ENCODE measurements at places on chromosomes 2 and 18.

DNA sequence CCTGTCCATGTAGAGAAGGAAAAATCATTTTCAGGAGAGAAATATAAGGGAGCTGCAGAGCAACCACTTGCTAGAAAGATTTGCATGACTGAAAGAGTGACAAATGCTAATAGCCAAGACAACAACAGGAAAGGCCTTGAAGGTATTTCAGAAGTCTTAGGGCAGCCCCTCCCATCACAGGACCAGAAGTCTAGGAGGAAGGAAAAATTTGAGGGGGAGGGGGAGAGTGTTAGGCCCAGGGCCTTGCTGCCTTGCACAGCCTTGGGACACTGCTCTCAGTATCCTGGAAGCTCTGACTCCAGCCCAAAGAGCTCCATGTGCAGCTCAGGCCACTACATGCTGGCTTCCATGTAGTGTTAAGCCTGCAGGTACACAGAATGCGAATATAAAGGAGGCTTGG is 266.9 kb downstream of the GLI2 start:
- DNase-seq: no peak

GRCh38 chr18:14776801-14777200 is 28.8 kb downstream of the ANKRD30B start:
- DNase-seq: no peak

- DNase-seq: no peak
Observed at GRCh38 chr2:184597571-184597991, 748 bp upstream of the ZNF804A start.

- no peak for DNase-seq
Observed at GRCh38 chr2:16624436-16624780, 41.2 kb downstream of the CYRIA start.

DNA sequence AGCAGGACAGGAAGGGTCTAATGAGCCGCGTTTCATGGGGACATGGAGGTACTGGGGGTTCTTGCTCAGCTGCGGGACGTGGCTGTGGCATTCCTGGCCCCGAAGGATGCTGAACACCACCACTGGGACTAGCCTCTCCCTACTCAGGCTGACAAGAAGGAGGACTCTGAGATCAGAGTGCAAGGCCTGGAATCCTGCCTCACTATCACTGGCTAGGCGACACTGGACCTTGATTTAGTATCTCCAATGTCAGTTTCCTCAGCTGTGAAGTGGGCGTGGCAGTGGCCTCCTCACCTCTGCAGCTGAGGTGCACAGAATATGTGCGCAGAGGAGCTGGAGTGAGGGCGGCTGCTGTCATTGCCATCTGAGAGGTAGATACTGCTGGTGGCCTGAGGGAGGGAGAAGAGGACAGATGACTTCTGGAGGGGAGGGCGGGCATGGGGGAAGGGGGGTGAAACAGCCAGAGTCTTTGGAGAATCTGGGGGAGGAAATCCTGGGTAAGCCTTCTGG is 157.8 kb upstream of the CAPN13 start:
- no peak for DNase-seq

DNA sequence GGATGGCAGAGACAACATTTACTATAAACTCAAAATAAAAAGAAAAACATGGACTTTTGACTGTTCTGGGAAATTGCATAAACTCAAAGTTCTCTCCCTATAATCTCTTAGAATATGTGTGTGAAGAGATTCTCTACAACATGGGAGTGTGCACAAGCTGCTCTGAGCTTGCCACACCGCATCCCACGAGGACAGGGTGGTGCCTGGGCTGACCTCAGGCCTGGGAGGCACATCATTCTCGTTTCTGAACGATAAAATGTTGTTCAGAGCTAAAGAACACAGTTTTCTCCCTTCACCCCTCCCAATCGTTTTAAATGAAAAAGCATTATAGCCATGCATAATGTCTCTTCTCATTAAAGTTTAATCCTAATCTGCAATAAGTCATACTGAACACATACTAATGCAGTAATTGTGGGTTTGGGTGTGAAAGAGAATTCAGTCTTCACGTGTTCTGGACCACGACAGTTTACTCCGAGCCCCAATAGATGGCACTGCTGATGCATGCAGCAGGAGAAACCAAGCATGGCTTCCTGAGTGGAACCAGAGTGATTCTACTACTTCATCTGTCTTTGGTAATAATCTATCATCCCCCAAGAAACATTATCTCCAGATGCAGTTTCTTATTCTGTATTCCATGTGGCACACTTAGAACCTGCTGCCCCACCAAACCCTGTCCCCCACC is 46.9 kb upstream of the LAMA1 start:
- DNase-seq: no peak

DNA sequence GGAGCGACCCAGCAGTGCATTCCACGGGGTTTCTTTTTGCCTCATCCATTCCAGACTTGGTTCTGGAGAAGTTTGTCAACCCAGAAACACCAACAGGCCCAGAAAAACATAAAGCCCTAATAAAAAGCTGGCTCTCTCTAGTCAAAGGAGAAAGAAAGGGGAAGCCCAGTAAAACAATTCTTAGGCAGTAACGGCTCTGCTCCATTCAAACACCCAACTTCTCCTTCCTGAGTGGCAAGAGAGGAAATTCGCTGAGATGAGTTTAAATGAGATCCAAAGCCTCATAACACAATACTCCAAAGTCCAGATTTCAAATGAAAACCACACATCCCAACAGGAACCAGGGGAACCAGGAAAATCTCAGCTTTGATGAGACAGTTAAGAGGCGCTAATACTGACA is 179.9 kb downstream of the RPIA start:
- no peak for DNase-seq

DNA sequence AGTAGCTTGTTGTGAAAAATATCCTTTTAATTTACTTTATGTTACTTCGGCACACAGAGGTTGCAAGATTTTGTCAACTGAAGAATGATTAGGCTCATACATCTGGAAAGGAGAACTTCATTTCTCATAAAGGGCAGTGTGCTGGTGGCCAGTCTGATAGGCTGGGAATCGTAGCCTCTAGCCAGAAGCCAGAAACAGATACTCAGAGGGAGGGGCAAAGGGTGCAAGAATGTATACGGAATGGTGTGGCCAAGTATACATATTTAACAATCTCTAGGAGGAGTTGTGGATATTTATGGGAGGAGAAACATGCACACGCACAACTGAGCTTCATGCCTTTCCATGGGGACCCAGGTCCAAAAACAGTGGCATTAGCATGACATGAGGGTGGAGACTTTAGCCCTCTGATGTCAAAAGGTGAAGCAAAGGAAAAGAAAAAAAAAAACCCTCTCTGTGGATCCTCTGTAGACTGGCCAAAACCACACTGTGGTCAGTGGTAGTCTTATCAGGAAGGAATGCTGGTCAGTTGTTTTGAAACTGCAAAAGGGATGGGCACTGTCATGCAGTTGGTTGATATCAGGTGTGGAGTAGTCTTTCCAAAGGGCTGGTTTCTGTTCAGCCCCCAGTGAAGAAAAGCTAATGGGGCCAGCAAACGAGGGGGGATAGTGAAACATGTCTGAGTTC is 34.9 kb upstream of the APCDD1 start:
- DNase-seq: no peak

DNA sequence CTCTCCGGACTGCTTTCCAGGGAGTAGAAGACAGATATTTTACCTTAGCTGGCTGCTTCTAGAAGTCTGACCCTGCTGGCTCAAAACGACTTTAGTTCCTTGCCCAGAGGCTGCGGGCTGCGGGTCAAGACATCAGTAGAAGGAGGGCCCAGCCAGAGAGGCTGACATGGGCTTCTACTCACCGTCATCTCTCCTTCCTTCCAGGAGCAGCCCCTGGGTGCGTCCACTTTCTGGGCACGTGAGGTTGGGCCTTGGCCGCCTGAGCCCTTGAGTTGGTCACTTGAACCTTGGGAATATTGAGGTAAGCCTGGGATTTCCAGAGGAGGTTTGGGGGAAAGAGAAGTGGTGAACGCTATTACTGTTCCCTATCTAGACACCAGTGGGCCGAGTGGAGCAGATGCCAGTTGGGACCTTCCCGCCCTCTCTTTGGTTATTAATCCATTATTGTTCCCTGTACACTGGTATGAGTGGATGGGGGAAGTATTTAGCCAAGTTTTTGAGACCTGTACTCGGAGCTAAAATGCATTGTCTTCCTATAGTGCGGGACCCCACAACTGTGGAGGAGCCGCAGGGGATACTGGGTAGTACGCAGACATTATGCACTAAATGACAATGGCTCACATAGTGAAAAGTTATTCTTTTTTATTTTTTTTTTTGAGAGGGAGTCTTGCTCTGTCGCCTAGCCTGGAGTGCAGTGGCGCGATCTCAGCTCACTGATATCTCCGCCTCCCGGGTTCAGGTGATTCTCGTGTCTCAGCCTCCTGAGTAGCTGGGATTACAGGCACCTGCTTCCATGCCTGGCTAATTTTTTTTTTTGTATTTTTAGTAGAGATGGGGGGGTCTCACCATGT is 26.3 kb upstream of the CASP8 start:
- no peak for DNase-seq

- no peak for DNase-seq
Observed at GRCh38 chr18:51193621-51194287, 3.7 kb downstream of the MEX3C start.

DNA sequence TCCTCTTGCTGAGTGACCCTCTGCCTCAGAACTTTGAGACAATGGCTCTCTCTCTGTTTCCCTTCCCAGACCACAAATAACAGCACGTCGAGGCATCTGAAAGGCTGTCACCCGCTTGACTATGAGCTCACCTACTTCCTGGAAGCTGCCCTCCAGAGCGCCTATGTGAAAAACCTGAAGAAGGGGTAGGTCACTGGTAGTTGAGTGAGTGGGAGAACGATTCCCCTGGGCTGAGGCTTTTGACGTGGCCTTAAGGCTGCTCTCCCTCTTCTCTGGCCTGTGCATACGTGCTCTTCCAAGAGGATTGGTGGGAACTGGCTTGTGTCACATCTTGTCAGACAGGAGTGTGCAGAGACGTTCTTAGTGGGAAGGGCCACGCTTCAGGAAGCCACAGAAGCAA is 63.1 kb upstream of the MCFD2 start:
- DNase-seq: no peak

- no peak for DNase-seq
Observed at GRCh38 chr2:174607989-174608865, 10.6 kb upstream of the WIPF1 start.

DNA sequence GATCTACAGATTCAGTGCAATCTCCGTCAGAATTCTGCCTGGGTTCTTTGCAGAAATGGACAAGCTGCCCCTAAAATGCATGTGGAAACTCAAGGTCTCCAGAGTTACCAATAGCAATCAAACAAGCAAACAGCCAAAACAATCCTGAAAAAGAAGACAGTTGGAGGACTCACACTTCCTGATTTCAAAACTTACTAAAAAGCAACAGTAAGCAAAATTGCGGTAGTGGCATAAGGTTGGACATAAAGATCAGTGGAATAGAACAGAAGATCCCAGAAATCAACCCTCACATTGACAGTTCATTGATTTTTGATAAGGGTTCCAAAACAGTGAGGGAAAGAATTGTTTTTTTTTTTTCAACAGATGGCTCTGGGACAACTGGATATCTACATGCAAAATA is 59.7 kb downstream of the NPPC start:
- no peak for DNase-seq

- DNase-seq: no peak
Observed at GRCh38 chr18:40094441-40094840, 1860.6 kb upstream of the PIK3C3 start.

GRCh38 chr18:11987527-11987926 is 6.2 kb downstream of the IMPA2 start:
- no peak for DNase-seq

DNA sequence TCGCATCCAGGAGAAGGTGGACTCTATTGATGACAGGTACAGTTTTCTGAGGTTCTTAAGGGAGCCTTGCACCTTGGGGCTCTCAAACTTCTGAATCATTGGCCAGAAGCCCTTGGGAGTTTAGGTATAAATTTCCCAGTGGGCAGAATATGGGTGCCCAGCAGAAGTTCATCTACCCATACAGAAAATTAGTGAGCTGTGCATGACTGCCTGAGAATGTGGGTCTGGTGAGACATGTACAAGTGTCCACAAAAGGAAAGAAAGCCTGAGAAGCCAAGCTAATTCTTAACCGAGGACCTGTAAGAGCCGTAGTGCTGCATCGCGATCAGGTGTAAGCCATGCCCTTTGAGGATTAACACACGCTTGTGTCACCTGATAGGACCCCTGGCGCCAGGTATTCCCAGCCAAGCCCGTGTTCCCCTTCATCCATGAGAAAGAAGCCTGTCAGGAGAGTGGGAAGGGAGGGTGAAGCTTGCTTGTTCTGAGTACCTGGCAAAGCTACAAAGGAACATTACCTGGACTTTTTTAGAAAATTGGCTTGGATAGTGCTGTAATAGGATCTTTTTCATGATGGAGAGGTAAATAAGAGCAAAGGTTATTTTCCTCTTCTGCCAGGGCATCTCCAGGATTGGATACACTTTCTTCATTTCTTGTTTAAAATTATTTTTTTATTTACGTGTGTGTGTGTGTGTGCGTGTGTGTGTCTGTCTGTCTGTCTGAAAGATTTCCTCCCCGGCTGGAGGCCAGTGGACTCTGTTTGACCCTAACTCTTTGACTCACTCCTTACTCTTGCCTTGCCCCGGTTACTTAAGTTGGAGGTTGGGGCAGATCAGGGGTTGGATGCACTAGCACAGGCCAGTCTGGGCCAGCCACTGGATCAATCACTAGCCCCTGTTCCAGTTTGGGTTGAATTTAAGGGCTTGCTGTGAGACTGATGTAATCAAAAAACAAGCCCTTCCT is 90.4 kb upstream of the EML6 start:
- DNase-seq: no peak

- peak; percentile 16 for DNase-seq
Observed at GRCh38 chr2:240437861-240438809, 2.7 kb downstream of the GPC1 start.

DNA sequence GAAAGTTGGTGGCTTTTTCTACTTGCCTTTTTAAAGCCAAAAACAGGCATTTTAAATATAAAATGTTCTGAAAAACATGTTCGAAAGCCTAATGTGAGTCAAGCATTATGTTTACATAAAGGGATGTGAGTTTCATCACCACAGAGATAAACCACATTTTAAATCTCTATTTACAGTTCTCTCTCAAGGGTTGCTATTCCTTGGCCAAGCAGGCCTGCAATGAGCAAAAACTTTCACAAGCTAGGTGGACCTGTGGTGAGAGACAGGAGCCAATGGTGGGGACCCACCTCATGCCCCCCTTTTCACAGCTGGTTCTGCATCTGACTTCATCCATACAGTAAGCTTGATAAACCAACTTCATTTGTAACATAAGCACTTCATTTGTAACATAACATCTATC is 65.1 kb downstream of the CUL3 start:
- DNase-seq: peak; percentile 43

- DNase-seq: no peak
Observed at GRCh38 chr2:222169346-222169745, 129.5 kb downstream of the PAX3 start.

Data from AG09309 (cell line).